ENCODE measurements at places on chromosomes 7 and 10.

DNA sequence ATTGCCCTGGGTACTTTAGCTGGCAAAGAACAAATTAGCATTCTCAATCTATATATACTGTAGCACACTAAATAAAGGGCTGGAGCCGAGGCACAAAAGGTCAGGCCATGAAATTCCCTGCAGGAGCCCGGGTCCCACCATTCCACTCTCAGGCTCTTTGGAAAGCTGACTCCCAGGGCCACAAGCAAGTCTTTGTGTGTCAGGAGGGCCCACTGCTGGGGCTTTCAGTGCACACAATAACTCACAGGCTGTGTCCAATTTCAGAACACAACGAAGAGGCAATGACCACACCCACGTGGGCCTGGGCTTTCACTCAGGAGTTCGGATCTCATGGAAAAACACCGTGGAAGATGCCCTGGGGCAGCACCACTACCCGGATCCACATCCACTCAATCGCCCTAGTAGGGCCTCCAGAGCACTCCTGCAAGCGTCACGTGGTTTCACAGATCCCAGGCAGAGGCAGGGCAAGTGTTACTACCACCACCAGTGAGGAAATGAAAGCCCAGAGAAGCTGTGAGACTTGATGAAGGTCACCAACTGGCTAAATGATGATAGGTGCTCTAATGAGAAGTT lies 60.3 kb downstream of the COBL start:
- no peak for DNase-seq

- peak; percentile 60 for DNase-seq
Measured at GRCh38 chr10:60114765-60115586, 208.6 kb upstream of the CCDC6 start.

GRCh38 chr7:120819861-120820260 lies 38.1 kb downstream of the TSPAN12 start:
- no peak for DNase-seq

- DNase-seq, result no peak
Measured at GRCh38 chr10:131439705-131440104, 128.2 kb upstream of the TCERG1L start.

- no peak for DNase-seq
Measured at GRCh38 chr7:89607792-89608191, 546.5 kb upstream of the STEAP1 start.

DNA sequence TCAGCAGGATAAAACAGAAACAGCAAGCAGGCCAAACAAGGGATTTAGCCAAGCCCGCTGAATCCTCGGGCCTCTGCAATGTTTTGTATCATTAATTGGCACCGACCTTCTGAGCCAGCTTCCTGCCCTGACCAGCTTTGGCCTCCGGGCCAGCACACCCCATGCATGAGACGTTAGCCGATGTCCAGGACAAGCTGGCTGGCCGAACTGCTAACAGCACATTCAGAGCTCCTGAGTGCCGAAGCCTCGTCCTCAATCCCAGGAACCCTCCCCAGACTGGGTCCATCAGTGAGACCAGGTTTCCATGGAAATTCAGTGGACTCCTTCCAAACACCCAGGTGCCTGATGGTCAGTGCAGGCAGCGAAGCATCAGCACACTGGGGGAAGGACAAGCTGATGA lies 134.3 kb upstream of the PFKP start:
- DNase-seq, result no peak

DNA sequence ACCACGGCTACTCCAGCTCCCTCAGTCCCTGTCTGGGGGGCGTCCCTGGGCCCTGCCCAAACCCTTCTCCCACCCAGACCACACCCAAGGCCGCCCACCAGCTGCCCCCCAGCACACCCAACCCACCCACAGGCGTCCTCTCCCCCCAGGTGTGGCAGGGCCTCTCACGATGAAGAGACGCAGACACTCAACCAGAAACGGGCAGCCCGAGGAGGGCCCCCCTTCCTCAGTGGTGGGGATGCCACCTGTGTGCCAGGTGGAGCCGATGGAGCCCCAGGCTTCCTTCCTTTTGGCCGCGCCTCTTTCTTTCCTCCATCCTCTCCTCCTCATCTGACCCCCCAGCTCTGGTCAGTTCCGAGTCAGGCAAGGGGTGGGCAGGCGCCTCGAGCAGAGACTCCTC lies 28.7 kb downstream of the ADGRA1 start:
- no peak for DNase-seq

- no peak for DNase-seq
Measured at GRCh38 chr10:51875610-51876009, 176.2 kb upstream of the CSTF2T start.

DNA sequence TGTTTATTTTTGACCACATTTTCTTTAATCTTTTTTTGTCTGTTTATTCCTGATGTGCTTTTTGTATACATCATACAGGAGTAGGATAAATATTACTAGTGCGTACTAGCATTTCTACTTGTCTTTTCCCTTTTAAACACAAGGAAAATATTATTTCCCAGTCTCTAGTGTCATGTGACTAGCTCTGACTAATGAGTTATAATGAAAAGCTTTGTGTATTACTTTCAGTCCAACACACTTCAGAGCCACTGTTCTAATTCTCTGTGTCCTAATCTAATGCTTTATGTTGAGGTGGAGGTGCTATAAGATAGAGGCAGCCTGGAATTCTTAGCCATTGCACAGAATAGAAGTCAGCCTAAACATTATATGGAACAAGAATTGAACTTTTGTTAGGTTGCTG lies 65.0 kb upstream of the RAB18 start:
- no peak for DNase-seq

DNA sequence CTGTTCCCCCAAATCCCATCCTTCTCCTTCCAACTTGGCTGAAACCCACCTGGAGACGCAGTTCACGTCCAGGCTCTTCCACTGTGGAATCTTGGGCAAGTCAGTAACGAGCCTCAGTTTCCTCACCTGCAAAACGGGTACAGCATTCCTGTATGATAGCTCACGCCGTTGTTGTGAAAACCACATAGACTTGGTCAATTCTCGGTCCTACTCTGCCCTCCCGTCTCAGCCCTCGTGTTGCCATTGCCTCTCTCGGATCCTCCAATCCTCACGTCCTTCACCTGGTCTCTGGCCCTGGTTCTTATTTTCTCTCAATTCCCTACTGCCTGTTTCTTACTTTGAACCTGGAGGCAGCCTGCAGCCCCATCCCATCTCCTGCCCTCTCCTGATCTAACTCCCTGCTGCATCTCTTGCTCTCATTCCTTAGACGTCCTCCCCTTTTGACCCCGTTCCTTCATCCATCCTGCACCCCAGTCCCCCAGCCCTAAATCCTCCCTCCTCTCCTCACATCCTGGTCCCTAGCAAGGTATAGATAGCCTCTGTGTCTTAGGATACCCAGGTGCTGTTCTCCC lies 2.0 kb upstream of the MUC12 start:
- DNase-seq, result no peak

DNA sequence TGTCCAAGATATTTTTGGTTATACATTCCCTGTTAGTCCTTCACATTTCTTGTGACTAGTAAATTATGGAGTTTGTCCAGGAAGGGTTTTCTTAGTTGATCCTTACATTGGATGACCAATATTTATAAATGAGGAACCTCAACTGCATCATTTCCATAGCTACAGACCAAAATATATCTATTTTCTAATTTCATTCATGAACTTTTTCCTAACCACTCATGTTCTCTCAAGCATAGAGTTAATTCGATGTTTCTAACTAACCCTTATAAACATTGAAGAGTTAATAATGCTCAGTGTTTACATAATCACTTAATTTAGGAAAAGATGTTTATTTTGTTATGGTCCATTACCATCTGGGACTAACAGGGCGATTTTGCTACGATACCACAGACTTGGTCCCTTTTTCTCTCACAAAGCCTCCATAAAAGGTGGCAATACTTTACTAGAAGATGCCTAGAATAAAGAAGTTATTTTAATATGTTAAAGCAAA lies 591.0 kb downstream of the MAGI2 start:
- DNase-seq, result no peak

DNA sequence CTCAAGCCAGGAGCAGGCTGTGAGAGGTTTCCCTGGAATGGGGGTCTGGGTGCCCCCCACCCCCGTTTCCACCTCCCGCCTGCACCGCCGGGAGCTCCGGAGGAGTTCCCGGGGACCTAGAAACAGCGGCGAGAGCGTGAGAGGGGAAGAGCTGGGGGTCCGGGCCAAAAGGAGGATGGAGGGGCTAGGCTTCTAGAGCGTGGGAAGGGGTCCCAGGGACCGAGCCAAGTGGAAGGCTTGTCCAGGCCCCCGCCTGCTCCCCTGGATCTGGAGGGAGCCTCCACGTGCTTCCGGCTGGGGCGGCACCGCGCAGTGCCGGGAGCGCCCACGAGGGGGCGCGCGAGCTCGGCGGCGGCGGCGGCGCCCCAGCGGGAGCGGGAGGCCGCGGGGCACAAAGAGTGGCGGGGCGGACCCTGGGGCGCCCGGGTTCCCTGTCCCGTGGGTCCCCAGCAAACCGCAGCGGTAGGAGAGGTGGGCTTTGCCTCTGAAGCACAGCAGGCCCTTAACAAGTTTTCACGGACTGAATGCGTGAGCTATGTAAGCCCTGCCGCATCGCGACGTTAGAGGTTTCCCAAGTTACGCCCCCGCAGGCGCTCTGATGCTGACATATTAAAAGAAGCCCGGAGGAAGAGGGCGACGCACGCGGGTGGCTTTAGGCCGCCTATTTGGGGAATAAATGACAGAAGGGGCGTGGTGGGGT lies 104.4 kb upstream of the LRRC4 start:
- peak; percentile 70 for DNase-seq

DNA sequence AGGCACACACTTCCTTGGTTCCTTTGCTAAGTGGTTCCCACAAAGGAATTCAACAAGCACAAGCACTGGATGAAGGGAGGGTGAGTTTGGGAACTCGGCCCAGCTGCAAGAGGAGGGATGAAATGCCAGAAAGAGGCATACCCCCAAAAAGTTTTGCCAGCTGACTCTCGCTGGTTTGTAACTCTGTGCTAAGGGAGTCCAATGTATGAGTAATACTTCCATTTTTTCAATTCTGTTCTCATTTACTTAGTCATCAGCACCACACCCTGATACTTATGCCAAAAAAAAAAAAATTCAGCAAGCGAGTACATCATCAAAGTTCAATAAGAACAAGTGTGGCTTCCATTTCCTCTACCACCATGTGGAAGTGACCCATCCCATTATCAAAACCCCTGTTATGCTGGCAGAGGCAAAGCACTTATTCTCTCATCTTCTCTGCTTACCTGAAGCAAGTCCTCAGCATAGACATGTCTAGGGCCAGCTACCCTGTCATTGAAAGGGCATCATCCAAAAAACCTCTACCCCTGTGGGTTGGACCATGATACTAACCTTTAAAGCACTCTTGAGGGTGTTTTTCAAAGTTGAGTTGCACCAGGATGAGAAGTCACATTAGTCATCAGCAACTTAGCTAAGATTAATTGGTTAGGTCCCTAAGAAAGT lies 6.9 kb upstream of the HYCC1 start:
- DNase-seq, result no peak

DNA sequence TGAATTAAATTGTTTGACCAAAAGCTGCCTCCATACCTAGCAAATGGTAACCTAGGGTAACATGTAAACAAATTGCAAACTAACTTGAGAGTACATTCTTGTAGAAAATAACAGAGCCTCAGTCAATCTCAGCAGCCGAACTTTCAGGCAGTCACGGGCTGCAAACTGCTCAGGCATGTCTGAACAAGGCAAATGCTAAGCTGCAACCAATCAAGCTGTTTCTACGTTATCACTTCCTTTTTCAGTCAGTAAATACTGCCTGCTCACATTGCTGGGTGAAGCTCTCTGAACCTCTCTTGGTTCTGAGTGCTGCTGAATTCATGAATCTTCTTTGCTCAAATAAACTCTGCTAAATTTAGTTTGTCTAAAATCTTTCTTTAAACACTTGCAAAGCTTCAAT lies 1212.4 kb downstream of the SORCS1 start:
- DNase-seq, result no peak

GRCh38 chr10:45502458-45502857 lies 128.4 kb downstream of the ALOX5 start:
- no peak for DNase-seq

DNA sequence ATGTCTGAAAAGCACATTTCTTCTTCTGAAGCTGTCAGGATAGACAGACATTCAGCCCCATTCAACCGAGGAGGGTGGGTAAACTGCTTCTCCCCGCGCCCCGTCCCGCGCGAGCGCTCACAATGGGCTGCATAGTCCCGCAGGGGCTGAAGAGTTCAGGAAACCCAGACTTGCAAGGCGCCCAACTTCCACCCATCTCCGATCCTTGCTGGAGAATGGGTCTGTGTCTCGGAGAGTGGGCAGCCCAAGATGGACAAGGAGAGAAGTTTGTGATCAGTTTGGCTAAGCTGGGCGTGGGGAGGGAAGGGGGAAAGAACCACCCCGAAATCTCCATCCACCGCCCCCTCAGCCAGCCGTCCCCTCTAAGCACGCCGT lies 686 bp downstream of the AASS start:
- no peak for DNase-seq

GRCh38 chr7:4556868-4557793 lies 125.0 kb upstream of the FOXK1 start:
- no peak for DNase-seq

DNA sequence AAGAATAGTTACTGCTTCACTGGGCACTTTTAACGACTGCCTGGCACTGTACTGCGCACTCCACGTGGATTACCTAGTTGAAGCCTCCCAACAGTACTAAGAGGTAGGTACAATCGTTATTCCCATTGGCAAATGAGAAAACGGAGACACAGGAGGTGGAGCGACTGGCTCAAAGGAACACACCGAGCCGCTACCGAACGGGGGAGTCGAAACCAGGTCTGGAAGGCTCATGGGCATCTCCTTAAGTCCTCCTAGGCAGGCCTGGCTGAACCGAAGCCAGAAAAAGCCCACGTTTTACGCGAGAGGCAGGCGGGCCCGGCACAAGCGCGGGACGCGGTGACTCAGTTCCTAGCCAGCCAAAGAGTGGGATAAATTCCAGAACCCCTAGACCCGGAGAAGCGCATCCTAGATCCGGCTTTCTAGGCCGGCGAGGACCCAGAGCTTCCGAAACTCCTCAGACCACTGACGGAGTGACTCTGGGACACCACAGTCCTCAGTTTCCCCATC lies 472 bp downstream of the PDAP1 start:
- DNase-seq, result peak; percentile 7

DNA sequence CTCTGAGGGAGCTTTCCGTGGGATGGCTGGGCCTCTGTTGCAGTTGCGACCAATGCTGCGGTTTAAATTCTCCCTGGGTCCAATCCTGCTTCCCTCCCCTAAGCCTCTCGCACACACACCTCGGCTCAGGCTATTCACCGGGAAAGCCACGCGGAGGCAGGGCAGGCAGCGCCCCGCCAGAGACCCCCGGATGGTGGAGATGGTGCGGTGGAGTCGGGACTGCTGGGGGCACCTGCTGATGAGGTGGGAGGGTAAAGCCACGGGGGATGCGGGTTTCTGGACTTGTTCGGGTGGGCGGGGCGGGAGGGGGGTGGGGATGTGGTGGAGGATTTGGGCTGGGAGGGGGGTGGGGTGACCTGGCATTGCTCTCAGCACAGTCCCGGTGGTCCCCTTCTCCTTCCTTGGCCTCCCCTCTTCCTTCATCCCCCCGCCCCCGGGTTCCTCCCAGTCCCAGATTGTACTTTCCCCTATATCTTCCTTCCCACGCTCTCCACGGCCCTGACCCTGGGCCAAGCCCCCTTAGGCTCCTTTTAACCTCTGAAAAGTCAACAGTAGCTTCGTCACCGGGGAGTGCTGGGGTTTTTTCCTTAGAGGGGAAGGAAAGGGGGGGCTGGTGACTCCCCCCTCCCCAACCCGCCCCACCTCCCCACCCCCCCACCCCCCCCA lies 16.4 kb downstream of the UNCX start:
- no peak for DNase-seq

All from NCI-H446 (cell line).